ENCODE measurements at places on chromosomes 1 and 21.

DNA sequence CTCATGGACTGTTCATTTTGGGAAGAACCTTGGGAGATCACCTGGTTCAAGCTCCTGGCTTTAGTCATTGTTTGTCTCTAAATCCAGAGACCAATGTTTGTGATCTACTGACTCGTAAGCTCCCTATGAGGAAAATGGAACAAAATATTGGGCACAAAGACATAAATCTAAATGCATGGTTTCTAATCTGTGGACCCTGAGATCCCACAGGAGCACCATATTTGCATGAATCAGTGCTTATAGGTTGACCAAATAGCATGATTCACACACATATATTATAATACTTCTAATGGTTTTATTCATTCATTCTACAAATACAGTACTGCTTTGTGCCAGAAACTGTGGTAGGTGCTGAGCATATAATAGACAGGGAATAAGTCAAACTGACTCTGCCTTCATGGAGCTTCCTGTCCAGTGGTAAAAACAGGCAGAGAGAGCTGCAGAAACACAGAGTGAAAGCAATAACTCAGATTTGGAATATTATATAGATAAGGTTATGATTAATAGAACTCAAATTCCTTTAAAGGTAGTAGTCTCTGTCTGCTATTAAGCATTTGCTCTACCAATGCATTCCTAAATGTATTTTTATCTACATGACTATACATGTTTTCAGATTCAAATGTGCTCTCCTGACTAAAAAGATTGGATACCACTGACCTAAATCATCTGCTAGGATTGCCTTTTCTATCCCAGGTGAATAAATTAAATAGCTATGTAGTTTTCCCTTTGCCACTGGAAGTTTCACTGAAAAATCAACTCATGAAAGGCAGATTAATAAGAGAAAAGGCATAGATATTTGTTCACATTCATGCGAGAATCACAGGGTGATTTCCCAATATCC is 198.6 kb upstream of the CAMK1G start:
- no peak for DNase-seq

GRCh38 chr1:117770981-117771531 is 158.4 kb downstream of the GDAP2 start:
- no peak for DNase-seq

GRCh38 chr21:38269576-38269936 is 12.8 kb downstream of the KCNJ15 start:
- DNase-seq: no peak

DNA sequence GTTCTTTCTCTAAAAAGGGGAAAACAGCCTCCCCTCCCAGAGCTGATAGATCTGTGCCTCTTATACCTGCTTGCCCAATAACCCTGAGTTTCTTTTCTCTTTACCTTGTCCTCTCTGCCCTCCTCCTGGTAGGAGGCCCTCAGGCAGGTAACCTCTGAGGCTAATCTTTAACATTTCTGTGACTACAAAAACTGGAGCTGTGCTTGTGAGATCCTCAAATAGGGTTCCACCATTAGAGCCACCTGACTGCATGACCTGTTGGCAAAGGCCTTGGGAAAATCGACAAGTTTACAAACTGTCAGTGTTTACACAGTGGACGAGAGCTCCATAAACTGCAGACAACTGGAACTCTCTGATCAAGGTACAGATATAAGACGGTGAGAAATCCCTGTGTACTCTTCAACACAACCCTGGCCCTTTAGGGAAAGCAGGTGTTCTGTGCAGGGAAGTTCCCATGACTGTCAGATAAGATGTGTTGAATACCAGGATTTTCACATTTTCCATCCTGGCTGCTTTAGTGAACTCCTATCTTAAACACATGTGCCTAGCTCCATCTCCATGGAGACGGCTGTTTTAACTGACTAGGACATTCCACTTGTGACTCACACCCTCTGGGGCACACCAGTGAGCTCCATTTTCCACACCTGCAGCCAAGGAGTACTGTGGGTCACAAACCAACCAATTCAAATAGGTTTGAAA is 38.3 kb downstream of the ECE1 start:
- DNase-seq: no peak

DNA sequence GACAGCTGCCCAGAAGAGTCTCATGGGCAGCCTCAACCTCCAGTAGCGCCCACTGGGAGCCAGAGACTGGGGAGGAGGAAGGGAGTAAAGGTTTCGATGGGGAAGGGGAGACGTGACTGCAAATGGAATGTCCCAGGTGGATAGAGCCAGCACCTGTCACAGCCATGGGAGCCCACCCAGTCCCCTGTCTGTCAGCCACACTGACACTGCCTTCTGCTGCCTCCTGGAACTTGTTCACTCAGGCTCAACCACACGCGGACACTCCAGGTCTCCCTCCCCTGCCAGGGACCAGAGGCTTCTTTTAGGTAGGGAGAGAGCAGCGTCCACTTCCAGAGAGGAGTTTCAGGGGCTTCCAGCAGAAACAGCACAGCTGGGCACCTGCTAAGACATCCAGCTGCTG is 346.3 kb downstream of the NPHP4 start:
- DNase-seq: no peak

All from central memory CD8-positive, alpha-beta T cell (primary cell).